Activated CD4-positive, alpha-beta T cell treated with anti-CD3 and anti-CD28 coated beads for 1 hour (primary cell): ENCODE measurements at places on chromosomes 1 and 21.

DNA sequence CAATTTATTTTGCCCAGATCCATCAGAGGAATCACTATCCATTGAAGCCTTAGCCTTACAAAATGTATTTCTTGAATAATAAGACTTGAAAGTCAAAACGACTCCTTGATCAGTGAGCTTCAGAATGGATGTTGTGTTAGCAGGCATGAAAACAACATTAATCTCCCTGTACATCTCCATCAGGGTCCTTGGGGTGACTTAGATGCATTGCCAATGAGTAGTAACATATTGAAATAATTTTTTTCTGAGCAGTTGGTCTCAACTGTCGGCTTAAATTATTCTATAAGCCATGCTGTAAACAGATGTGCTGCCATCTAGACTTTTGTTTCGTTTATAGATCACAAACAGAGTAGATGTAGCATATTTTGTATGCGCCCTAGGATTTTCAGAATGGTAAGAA is 482.0 kb downstream of the AMY1C start:
- DNase-seq, result no peak

DNA sequence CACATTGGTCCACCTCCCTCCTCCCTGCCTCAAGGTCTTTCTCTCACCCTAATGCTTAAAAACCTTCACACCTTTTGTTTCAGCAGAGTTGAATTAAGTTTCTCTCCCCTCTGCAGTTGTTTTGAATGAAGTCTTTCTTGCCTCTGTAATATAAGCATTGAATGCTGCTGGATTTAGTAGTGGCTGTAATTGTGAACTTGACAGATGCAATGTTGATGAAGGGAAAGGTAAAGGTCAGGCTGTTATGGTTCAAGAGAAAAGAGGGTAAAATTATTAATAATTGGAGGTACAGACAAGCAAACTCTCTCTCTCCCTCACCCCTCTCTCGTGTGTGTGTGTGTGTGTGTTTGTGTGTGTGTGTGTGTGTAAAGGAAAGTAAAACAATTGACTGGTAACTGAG is 509.8 kb downstream of the AMY1C start:
- DNase-seq, result no peak

GRCh38 chr1:202656951-202657646 is 53.2 kb downstream of the SYT2 start:
- DNase-seq, result no peak

DNA sequence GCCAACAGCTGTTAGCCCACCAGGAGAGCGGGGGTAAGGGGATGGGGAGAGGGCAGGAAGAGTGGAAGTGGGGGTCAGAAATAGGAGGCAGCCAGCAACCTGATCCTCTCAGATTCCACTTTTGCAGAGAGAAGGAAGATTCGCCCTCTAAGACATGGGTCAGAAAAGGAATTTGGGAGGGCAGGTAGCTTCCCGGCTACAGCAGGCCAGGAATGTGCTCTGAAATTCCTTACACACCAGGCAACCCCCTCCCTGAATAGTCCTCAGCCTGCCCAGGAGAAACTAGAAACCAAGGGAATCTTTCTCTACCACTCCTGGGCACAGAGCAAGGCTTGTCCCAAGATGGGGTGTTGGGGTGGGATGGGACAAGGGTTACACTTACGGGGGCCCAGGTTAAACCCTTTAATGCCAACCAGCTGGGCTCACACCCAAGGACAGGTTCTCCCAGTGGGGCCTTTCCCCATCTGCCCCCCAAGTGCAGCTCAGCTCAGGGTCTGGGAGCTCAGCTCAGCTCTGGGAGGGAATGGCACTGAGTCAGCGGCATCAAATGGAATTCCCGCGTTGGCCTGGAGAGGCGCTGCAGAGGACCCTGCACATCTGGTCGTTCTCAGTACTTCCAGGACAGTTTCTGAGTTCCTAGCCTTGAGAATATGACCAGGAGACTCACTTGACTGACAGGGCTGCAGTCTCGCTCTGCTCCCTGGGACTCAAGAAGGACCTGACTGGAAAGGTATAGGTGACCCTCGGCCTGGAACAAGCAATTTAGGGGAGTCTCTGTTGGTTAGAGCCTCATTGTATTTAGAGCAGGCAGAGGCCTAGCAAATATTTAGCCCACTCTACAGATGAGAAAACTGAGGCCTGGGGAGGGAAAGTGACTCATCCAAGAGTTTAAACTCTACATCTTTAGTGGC is 761 bp downstream of the TNNT2 start:
- no peak for DNase-seq
